Spinal cord (tissue), 10 donors: ENCODE measurements at places on chromosomes 3 and 15. TPM values are rescaled to one million over a fixed set of nuclear protein-coding genes. Genes with fewer than 3 reads are reported as not detected.
A peak's percentile ranks its signal among the peaks of the same experiment; 100 is the strongest.

GRCh38 chr15:72463702-72464101 lies 10.4 kb upstream of the ARIH1 start:
- no peak for DNase-seq

- no peak for DNase-seq
These were observed 3.2 kb downstream of the ADIPOQ start for GRCh38 chr3:186845756-186846155.

- no peak for DNase-seq
These were observed 7.5 kb upstream of the FAM107A start for GRCh38 chr3:58584690-58585004.

DNA sequence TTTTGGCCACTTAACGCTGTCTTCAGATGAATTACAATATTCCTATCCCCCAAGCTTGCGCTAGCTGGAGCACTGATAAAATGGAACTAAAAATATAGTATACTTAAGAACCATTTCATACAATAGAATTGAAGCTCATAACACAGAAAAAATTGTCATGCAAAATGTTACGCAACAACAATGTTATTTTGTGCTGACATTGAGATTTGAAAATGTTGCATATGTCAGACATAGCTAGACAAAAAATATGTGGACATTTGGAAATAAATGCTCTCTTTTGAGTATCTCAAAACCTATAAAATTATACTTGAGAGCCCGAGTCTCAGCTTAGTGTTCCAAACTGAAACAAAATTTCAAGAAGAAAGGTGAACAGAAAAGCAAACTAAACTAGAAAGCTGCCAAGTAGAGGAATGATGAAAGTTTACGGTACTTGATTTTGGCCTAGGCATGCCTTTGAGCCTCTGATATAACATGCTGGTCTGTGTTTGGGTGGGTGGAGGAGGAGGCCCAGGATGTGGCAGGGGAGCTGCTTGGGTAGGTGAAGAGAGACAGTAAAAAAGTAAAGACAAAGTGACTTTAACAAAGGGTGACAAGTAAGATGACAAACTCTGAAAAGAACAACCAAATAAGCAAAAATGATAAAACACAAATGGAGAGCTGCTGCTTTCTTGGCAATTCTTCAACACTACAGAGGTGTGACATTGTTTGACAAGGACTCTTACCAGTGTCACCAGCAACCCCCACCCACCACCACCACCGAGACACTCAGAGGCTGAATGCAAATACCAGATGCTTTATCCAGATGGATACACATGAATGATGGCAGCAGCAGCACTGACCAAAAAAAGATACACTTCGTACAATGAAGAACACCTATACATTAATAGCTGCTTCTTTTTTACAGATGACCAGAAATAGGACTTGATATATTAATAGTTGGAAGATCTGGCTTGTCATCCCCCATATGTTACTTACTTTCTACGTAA lies 129.3 kb upstream of the FEZF2 start:
- DNase-seq, result no peak

GRCh38 chr3:46356276-46356675 lies 2.4 kb downstream of the CCR2 start:
- no peak for DNase-seq

- DNase-seq, result no peak
These were observed 2.5 kb downstream of the PRTG start for GRCh38 chr15:55740359-55740878.

GRCh38 chr15:31098953-31099740 lies 2.4 kb downstream of the TRPM1 start:
- DNase-seq, result no peak

DNA sequence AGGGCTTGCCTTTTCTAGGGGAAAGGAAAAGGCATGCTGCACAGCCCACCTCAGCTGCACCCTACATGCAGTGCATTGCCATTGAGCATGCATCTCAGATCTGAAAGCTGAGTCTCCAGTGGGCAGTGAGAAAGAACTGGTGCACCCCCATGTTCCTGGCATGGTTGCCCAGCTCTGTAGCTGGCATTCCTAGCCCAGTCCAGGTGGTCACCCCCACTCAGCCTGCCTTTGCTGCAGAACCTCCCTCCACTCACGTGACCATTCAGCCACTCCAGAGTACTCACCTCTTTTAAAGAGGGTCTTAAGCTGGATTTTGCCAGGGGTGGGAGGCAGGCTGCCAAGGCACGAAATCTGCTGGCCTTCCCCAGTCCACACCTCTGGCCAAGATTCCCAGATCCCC lies 208.6 kb upstream of the TOPAZ1 start:
- DNase-seq, result no peak

DNA sequence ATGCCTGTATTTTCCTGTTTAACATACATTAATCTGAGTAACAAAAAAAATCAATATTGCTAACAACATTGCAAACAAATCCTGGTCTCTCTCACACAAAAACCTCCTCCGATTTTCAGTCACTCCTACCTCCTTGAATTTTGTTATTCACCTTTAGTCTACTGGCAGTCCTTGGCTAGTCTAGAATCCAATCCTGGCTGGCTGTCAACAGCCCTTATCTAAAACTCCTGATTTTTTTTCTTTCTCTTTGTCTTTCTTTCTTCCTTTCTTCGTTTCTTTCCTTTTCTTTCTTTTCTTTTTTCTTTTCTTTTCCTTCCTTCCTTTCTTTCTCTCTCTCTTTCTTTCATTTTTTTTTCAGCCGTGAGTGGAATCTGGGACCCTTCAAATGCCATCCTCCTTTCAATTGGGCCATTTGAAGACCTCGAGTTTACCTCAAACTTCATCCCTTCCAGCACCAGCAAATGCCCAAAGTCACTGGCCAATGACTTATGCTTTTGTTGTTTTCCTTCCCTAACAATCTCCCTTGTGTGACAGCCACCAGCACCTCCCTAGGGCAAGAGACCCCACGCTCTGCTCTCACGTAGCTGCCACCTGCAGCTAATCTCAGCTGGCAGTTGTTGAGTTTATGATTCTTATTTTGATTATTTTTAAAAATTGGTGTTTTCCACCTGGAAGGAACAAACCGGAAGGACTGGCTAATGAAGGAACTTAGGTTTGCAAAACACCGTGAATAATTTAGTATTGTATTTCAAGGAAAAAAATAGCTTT lies 6.8 kb upstream of the ONECUT1 start:
- DNase-seq, result no peak

DNA sequence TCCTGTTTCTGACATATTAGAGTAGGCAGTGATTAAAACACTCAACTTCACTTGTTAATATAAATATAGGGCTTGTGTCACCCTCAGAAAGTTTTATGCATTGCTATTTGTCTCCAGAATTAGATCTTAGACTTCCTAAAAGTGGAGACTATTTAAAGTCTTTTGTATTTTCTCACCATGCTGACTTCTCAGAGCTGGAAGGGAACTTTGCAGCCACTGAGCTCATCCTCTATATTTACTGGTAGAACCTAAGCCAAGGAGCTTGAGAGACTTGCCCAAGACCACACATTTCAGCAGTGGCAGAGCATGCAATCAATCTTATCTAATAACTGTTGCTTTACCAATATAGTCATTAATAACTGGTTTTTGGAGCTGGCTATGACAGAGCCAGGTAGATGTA lies 53.2 kb downstream of the STAC start:
- no peak for DNase-seq

DNA sequence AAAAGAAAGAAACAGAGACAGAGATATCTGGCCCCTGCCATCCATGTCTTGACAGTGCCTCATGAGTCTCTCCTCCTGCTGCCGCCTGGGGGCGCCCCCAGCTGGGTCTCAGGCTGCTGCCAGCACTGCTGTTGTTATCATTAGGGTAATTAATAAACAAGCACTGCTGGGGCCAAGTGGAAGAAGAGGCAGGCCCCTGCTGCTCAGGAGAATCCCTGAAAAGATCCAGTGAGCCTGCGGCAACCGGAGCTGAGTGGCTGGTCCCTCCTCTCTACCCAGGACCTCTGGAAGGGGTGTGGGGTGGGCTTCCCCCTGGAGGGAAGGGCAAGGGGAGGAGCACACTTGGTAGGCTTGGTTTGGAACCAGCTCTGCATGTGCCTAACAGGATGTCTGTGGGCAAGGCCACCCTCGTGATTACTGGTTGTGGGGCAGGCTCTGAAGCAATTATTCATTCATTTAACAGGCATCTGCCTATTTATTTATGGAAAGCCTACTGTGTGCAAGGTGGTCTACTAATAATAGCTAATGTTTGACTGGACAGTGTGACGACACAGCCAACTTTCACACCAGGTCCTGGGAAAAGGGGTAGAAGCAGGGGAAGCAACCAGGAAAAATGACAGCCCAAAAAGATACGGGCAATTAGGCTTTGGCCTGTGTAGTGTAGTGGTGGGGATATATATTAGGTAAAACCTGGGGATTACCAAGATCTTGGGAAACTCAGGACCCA lies 1.2 kb upstream of the TYRO3 start:
- peak; percentile 92 for DNase-seq

GRCh38 chr3:42742259-42742658 lies 30.8 kb downstream of the CCDC13 start:
- no peak for DNase-seq

DNA sequence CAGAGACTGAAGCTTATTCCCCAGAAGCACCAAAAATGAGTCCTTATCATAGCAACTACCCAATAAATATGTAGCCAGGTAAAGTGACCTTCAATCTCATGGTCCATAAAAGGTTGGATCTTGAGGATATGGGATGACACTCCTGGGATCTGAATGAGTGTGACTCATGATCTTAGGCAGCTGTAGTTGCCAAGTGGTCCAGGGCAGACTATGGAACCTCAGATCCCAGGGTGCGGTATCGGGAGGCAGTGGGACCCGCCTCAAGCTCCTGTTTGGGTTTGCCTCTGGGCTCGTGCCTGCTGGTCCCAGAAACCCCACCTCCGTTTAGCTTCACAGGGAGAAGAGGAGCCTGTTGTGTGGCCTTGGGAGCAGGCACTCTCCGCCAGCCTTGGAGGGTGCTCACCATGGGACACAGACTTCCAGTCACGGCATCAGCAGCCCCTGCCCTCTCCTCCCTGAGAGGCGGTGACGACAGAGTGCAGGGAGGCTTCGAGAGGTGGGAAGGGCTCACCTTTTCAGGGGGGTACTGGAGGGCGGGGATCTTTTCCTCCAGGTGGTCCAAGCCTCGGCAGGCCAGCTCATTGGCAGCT lies 8.1 kb downstream of the PLIN1 start:
- DNase-seq, result no peak

GRCh38 chr15:70815604-70816003 lies 38.4 kb downstream of the LARP6 start:
- no peak for DNase-seq

- peak; percentile 31 for DNase-seq
These were observed 388.2 kb upstream of the AGTR1 start for GRCh38 chr3:148309390-148310035.

GRCh38 chr15:40926659-40927494 lies 2.3 kb upstream of the DLL4 start:
- DNase-seq, result no peak

- DNase-seq, result no peak
These were observed 427.4 kb upstream of the NAALADL2 start for GRCh38 chr3:174431717-174432116.

- no peak for DNase-seq
These were observed 98.2 kb downstream of the CNTN6 start for GRCh38 chr3:1191026-1191425.

DNA sequence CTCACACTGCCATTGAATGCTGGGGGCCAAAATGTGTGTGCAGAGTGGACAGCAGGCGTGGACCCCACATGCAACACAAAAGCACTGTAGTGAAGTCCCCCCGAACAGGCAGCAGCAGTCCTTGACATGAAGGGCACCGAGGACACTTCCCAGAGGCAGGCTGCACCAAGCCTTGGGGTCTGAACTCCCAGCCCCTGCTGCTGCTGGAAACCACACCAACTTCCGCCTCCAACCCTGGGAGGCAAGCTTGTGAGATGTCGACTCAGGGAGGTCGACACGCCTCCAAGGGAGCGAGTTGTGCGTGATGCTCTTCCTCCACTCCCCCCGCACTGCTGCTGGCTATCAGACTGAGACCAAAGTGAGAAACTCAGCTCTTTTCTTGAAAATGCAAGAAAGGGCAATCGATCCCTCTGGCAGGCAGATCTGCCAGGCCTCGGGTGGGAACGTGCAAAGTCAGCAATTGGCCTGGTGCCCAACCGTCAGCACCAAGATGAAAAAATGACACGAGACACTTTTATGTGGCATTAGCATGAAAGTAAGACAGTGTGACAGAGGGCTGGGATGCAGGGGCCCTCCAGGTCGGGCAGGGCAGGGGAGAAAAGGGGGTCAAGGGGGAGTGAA lies 43.6 kb downstream of the WHAMM start:
- DNase-seq, result no peak

- no peak for DNase-seq
These were observed 205.9 kb downstream of the CD47 start for GRCh38 chr3:107884719-107885460.

GRCh38 chr3:69182588-69183316 lies 60.4 kb upstream of the LMOD3 start:
- no peak for DNase-seq

- no peak for DNase-seq
These were observed 256.1 kb upstream of the ADAMTS9 start for GRCh38 chr3:64943866-64944265.

DNA sequence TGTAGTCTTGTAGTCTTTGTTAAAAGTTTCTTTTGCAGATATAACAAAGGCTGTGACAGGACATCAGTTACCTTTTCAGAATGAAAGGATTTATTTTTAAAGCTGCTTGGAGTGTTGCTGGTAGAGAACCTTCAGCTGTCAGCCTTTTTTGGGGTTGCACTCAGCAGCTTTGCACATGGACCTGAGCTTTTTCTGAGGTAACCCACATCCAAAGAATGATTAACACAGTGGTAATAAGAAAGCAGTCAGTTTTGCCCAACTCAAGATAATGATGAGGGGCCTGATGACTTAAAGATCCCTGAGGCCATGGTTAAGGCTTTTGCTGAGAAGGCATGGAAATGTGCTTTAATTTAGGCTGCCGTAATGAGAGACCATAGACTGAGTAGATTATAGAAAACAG lies 1042.7 kb downstream of the PLOD2 start:
- DNase-seq, result no peak

- DNase-seq, result no peak
These were observed 14.7 kb upstream of the HDC start for GRCh38 chr15:50280271-50280670.

DNA sequence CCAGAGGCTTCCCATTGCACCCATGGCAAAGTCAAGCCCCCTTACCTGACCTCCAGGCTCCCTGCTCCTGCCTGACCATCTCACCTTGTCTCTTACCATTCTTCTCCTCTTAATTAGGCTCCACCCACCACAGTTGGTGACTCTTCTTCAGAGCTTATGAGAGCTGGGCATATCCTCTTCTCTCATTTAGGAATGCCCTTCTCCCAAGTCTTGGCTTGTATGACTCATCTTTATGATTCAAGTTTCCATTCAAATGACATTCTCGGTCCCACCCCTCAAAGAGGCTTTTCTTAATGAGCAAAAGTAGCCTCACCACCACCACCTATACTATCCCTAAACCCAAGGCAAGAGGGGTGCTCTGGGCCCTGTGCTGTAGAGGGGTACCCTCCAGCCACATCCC lies 55.3 kb upstream of the NUDT16 start:
- no peak for DNase-seq

- no peak for DNase-seq
These were observed 339.7 kb downstream of the NLGN1 start for GRCh38 chr3:173737167-173737808.

Gene OXSM
- 14.3 TPM for total RNA-seq

Gene MAGEL2
- total RNA-seq, result 11.1 TPM

Gene GOLGA6L10
- 4.0 TPM for total RNA-seq

Gene P2RY13
- total RNA-seq, result 15.3 TPM

Gene IMPG2
- total RNA-seq, result 3.1 TPM

Gene ILDR1
- 0.11 TPM for total RNA-seq

Gene LRRC34
- total RNA-seq, result 13.1 TPM

Gene SH2D7
- not detected for total RNA-seq

Gene SNX22
- 9.9 TPM for total RNA-seq
